NCI-H1417 treated with DMSO at 0.1 percent for 48 hours (cell line): ENCODE measurements at places on chromosomes 1 and 21.
A peak's percentile ranks its signal among the peaks of the same experiment; 100 is the strongest.

DNA sequence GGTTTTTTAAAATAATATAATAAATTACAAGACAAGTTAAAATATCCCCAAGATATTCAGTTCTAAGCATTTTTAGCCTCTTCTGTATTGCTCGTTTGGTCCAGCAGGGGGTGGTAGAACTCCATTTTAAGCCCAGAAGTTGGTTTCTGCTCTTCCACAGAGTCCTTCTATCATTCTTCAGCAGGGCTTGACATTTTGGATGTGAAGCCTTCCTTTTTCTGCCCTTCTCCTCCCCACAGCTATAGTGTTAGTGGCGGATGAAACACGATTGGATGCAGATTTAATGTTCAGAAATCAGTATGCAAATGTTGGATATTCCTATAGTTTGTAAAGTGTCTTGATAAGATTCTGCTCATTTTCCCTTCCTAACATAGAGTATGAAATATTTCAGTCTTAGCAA lies 1.4 kb downstream of the NCAM2 start:
- DNase-seq: no peak

- no peak for DNase-seq
Measured at GRCh38 chr1:109981004-109981335, 3.6 kb upstream of the AHCYL1 start.

DNA sequence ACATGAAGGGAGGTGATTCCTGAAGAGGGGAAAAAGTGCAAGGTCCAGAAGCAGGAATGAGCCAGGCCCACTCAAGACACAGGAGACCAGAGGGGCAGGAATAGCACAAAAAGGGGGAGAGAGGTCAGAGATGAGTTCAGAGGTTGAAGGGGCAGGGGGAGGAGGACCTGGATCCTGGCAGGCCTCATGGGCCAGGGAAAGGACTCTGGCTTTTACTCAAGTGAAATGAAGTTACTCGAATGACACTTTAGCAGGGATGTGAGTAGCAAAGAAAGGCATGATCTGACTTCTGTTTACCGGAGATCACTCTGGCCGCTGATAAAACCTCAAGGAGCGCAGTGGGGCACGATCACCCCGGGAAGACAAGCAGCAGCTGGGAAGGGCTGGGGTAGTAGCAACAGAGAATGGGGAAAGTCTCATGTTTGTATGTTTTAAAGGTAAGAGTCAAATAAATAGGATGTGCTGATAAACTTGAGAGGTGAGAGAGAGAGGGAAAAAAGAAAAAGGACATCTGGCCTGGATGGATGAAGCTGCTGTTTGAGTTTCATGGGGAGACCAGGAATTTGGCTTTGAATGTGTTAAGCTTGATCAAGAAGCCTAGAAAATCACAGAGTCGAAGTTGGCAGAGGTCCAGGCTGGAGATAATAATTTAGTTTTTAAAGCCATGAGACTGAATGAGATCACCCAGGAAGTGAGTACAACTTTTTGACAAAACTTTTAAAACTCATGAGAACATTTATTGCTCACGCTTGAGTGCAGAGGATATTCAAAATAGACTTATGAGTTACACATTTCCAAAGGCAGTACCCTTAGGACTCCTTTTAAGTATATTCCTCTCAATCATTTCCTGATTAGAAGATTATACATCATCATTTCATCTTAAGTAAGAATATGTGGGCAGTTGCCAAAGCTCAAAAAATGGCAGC lies 156.0 kb downstream of the RERE start:
- no peak for DNase-seq

GRCh38 chr1:199857108-199857507 lies 170.4 kb upstream of the NR5A2 start:
- no peak for DNase-seq

- DNase-seq: peak; percentile 26
Measured at GRCh38 chr1:9075022-9075421, 5.6 kb upstream of the SLC2A5 start.

DNA sequence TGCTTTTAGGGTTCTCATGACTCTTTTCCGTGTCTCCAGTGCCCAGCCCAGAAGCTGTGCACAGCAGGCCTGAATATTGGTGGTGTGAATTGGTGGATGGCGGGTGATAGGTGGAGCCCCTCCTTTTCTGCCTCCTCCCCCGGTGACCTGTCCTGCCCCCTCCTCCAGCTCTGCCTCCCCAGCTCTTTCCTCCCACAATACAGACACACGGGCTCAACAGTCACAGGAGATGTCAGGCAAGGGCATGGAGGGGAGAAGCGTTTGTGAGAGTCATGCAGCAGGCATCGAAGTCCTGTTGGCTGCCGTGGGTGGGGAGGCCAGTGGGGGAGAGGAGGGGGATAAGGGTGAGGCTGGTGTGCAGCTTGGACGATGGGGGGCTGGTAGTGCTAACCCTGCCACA lies 17.3 kb upstream of the TTC4 start:
- no peak for DNase-seq

DNA sequence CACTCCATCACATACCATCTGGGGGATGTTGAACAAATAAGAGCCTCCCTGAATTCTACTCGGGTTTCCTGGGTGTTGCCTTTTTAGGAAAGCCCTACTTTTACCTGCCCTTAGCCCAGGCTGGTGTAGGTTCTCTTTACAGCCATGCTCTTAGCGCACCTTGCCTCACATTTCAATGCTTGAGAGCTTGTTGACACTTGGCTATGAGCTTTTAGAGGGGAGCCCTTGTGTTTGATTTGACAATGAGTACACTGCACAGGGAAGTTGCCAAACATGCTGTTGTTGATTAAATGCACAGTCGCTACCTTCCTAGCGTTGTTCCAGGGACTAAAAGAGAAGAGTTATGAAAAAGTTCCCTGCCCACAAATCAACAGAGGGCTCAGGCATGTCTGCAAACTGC lies 103.8 kb downstream of the TRABD2B start:
- no peak for DNase-seq

DNA sequence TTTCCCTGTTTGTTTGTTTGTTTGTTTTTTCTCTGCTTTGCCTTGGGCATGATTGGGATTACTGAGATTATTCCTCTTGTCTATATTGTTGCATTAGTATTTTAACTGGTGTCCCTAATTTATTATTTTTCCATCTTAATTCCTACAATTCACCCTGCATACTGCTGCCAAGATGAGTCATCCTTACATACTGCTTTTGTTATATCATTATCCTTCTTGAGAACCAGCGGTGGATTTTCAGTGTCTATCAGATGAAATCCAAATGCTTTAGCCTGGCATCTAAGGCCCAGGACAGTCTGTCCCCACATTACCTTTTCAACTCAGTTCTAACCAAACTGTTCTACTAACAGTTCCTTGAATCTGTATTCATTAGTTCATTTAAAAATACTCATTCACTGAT lies 101.7 kb downstream of the OLFML2B start:
- no peak for DNase-seq

DNA sequence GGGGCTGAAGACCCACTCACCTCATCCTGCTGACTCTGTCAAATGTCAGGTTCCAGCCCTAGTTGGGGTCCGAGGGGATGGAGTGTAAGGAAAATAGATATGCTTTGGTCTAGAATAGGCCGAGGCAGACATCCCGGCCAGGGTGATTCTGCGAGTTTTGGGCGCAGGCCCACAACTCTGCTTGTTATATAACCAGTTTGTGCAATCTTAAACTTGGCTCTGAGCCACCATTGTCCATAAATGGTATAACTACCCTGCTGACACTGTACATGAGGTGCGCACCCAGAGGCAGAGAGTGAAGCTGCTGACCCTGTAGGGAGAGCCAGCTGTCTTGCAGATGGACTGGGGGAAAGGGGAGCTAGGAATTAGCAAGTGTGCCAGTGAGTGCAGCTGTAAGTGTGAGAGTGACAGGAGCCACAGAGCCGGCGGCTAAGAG lies 1388.8 kb downstream of the AMY1C start:
- no peak for DNase-seq

DNA sequence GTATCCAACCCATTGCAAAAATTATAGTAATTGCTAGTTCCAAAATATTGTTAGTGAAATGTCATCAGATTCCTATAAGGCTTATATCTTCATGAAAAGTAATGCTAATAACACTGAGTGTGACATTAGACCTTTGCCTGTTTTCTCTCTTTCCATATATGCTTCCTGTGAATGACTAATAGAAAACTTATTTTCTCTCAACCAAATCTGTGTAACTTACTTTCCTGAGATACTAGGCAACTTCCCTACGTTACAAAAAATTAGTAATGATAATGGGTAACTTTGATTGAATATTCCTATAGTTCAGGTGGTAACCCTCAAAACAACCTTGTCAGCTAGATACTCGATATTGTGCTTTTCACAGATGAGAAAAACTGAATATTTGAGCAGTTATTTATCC lies 124.2 kb upstream of the HNRNPU start:
- DNase-seq: no peak

- DNase-seq: no peak
Measured at GRCh38 chr1:119542492-119542946, 35.5 kb downstream of the HSD3B1 start.

DNA sequence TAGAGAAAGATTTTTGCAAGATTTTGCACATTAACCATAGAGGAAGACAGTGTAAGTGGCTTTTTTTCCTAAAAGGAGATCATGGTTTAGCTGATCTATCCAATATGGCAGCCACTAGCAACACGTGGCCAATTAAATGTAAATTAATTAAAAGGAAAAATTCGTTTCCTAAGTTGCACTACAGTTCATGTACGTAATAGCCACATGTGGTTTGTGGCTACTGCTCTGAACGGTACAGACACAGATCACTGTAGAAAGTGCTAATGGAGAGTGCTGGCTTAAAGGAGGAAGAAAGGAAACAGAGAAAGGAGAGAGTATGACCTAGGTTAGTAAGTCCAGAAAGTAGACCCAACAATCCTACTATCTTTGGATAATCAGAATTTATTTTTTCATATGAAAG lies 170.8 kb downstream of the SIPA1L2 start:
- no peak for DNase-seq
